Hematopoietic multipotent progenitor cell treated with erythropoietin and hydrocortisone succinate and interleukin-3 and kit ligand, for 17 days (in vitro differentiated cells): ENCODE measurements at places on chromosomes 3 and 15.

DNA sequence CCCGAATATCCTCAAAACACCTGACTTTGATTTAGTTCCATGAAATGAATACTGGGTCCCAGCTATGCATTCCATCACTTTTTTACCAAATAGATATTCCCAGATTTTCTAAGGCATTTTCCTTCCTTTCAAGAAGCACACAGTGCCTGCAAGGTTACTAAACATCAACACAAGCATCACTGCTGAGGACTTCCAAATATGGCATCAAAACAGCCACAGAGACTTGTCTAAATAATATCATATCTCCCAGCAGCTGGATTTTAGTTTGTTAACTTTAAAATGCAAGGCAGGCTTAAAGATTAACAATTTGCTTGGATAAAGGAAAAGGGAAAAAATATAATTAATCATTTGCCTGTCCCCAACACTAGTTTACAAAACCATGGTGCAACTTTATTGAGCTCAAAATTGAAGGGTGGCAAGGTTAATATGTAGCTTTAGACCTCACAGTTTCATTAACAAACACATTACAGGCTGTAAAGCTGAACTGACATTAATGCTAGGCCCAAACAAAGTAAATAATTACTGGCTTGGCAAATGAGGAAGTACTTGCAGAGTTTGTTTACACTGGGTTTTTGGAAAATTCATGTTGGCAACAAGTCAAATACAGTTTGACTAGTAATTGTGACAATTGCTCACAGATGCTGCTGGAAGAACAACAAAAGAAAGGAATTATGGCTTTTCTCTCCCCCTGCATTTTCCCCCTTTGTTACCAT lies 401.7 kb upstream of the CDIN1 start:
- no peak for DNase-seq

DNA sequence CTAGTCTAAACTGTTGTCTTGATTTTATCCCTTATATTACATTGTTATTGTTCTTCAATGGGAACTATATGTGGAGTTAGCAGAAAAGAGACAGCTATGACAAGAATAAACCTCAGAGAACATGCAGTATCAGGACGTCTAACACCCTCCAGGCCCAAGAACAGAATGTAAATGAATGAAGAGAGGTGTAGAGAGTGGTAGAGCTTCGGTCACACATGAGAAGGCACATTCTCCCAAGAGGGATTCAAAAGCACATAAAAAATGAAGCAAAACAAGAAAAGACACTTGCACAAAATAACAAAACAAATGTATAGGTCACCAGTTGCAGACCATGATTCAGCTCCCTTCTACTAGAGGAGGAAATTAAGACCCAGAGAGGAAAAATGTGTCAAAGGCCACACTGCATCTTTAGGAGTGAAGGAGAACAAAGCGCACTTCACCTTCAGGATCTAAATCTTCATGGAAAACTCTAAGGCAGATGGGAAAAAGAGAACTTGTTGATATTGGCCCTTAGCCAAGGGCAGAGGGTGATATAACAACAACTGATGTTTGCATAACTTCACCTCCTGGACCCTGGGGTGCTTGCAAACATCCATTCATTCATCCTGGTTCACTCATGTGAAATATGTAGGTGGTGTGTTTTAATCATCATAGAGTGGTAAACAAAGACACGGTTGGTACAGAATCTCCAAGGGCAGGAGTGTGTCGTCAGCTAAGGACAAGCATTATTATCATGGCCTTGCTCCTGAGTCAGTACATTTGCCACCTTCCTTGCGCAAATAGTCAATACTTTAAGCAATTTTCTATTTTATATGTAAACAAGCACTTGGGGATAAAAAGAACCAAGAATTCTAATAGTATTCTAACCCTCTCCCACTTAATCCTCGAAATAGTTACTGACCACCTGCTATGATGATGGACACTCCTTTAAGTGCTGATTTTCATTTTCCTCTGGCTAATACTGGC lies 8.8 kb downstream of the NEK10 start:
- no peak for DNase-seq

DNA sequence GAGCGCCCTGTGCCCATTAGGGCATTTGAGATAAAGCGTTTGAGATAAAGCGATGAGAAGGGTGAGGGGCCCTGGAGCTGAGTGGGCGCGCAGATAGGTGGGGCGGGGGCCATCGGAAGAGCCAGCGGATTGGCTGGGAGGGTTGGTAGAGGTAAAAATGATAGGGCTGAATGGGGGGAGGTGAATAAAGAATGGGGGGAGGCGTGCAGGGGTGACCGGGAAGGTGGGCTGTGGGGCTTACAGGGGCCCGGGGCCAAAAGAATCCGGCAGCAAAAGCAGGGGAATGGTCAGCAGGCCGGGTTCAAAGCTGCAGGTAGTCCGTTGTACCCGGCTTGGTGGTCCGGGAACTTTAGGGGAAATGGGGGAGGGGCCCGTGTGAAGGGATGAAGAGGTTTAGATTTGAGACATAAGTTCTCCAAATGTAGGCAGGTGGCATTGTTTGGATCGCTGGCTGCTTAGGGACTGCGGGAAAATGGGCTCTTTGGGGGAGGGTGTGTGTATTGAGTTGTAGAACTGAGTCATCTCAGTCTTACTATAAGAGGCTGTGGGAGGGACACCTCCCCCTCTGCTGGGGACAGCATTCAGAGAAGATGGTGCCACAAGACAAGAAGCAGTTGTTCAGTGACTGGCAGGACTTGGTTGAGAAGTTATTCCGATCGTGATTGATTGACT lies 610 bp downstream of the ARID3B start:
- peak; percentile 26 for DNase-seq

DNA sequence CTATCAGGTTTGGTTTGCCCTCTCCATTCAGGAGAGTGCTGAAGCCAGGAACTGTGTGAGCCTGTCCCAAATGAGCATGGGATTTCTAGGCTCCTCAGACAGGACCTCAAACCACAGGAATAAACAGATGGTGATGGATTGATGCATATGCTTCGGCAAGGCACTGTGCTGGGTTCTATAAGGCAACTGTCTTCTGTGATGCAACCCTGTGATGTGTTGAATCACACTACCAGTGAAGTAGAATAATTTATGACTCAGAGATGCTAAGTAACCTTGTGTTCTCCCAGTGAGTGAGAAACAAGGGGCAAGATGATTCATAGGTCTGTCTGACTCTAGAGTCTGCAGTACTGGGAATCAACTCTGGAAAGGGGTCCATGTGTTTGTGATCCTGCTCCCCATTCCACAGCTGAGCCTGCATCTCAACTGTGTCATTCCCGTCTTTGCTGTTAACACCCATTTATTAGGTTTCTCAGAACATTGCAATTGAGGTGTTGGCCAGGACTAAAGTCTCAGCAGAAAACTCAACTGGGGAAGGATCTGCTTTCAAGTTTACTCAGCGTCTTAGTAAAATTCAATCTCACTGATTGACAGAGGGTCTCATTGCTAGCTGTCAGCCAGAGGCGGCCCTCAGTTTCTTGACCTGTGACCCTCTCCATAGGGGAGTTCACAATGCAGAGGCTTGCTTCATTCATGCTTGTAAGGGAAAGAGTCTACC lies 510.1 kb upstream of the CFAP20DC start:
- no peak for DNase-seq

DNA sequence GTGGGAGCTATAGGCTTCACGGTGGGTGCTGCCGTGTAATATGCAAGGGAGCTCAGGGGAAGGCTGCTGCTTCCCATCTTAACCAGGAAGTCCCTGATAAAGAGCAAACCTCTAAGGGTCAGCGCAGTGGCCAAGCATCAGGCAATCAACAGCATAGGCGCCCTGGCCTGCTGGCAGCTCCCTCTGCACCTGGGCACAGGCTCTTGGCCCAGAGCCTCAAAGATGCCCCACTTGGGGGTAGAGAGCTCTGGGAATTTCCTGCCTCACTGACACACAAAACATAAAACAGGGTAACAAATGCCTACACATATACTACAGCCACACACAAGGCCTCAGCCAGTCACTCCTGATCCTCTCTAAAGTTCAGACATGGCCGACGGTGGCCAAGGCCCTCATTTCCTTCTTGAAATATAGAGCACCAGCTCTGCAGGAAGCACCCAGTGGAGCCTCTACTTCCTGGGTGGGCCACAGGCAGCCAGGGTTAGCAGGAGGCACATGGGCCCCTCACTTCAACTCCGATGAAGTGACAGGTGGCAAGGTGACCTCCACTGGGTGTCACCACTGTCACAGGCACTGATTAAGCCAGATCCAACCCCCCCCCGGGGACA lies 20.5 kb downstream of the SLC41A3 start:
- no peak for DNase-seq

- no peak for DNase-seq
Measured at GRCh38 chr3:38018296-38019266, 10.9 kb downstream of the PLCD1 start.

DNA sequence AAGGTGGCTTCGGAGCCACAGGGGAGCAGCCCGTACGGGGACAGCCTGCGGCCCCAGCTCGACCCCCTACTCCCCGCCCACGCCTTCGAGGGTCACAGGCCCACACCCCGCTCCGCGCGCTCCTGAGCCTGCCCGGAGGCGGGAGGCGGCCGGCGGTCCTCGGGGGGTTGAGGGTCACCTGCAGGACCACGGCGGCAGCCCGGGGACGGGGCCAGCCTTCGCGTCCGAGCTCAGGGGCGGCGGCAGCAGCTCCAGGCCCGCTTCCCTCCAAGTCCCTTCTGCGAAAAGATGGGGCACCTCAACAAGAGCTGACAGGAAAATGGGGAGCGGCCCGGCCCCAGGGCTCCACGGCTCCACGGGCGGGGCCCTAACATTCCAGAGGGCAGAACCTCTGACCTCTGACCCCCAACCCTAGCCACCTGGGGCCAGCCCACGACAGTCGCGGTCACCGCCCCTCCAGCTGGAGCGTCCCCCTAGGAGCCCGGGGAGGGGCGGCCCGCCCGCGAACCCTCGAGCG lies 428 bp downstream of the LYSMD4 start:
- DNase-seq: no peak

DNA sequence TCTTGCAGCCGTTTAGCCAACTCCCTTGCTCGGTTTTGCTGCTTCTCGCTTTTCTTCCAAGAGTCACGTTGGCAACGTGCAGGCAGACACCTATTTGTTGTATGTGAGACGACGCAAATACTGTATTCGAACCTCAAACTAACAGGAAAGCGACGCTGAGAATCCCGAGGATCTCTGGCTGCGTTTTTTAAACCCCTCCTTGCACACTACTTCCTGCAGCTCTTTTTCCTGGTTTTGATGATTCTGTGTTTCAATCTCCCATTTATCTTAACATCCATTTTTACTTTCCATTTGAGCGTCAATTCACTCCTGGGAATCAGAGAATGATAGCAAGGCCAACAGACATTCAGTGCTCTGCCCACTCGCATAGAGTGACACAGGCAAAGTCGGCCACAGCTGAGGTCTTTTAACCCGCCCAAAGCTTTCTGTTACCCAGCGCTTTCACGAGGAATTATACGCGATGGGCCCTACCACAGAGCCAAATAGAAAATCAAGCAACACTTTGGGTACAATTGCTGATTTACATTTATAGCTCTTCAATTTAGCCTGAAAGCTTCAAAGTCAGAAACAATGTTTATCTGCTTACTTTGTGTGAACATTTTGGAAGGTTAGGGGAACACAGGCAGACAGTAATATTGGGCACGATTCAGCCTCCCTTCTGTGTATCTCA lies 1.6 kb upstream of the ANXA2 start:
- DNase-seq: no peak

GRCh38 chr3:141279077-141279967 lies 47.7 kb downstream of the PXYLP1 start:
- no peak for DNase-seq

DNA sequence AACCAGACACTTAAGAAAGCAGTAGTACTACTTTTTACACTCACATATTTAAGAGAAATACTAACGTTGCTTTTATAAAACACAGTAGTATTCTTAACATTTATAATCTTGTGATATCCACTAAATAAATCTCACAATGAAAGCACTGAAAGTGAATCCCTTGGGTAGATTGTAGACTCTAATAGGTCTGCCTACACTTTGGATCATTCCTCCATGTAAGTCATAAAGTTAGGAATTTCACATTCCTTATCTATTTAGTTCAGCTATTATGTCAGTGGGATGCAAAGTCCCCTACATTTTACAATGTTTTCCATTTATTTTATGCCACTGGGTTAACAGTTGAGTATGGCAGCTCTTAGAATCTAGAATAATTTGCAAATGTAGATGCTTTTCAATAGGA lies 330.7 kb downstream of the LSAMP start:
- no peak for DNase-seq

DNA sequence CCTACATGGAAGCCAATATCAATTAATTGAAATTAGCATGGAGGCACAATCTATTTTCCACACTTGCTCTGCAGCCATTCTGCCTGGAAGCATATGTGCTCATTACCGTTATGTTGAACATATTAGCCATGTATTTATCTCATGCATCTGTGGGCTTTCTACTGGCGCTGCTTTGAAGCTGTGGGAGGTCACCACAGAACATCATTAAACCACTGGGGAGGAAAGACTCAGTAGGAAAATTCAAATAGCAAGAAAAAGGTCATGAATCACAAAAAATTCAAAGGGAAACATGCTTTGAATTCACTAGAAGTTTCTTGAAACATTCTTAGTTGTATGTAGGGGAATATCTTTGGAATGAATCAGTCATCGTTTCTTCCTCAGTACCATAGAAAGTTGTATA lies 652.5 kb downstream of the EDEM1 start:
- DNase-seq: no peak

DNA sequence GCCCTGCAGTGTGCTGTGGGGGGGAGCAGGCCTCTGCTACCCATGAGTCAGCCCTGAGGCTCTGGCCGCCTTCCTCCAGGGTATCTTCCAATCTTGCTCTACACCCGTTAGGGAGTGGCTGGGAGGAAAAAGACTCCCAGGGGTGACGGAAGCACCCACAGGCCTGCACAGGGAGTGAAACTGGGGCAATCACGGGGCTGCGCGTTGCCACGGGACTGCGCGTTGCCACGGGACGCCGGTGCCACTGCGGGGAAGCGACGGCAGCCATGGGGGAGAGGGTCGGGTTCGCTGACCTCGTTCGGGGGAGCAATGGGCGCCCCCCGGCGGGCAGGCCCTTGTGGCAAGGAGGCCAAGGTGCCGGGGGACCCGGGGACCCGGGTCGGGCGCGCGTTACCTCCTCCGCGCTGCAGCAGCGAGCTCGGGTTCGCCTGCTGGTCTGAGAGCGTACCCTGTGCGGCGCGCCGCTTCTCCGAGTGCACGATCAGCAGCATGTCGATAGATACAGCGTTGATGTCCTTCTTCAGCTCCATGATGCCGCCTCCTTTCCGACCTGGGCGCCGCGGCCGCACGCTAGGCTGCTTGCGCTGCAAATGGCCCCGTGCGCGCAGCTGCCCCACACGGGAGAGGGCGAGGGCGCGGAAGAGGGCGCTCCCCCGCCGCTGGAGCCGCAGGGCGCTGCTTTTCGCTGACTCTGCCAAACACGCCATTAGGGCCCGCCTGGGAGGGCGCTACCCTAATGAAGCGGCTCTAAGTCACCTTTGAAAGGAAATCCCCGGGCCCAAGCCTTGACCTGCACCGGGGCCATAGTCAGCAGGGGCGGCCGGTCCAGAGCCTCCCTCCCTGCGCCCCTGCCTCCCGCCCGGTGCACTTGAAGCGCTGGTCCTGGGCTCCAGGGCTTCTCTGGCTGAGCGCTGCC lies at the start of gene KY:
Gene KY, minus strand, starts transcription at position 592 of the 916 bp plus-strand sequence. Its CDS starts 62 bp downstream, at position 530.
- no peak for DNase-seq
